Head of caudate nucleus (tissue), 42 donors: ENCODE measurements at places on chromosomes 7 and 10.
A peak's percentile ranks its signal among the peaks of the same experiment; 100 is the strongest.

- DNase-seq: no peak
These were observed 54.1 kb downstream of the JAZF1 start for GRCh38 chr7:28126410-28127041.

DNA sequence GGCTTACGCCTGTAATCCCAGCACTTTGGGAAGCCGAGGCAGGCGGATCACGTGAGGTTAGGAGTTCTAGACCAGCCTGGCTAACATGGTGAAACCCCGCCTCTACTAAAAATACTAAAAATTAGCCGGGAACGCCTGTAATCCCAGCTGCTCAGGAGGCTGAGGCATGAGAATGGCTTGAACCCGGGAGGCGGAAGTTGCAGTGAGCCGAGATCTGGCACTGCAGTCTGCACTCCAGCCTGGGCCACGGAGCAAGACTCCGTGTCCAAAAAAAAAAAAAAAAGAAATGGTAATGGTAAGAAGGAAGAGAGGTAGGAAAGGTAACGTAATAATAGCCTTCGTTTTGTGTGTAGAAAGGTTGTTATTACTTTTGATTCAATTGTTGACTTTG lies 1.2 kb downstream of the HSPA14 start:
- peak; percentile 6 for DNase-seq

GRCh38 chr7:120609136-120609753 lies 248.7 kb downstream of the TSPAN12 start:
- no peak for DNase-seq

DNA sequence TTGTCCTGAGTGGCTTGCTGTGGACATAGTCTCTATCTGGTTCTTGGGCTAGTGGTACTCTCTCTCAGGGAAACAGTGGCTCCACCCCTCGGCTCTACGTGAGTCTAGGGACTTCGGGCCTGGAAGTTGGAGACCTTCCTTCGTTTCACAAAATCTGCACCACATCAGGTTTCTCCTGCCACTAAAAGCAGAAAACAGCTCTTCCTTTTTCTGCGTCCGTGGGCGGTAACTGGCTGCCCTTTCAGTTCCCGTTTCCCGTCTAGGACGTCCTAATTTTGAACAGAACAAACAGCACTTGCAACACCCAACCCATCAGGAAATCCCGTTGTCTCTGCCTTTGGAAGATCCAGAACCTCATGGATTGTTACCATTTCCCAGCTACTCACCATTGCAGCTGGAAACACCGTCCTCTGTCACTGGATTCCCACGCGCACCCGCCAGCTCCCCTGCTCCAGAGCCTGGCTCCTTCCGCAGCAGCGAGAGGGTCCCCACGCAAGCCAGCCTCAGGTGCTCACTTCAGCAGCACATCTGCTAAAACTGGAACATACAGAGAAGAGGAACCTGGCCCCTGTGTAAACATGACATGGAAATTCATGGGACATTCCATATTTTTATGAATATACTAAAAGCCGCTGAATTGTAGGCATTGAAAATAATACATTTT lies 311.4 kb upstream of the AKR1E2 start:
- DNase-seq: peak; percentile 6

DNA sequence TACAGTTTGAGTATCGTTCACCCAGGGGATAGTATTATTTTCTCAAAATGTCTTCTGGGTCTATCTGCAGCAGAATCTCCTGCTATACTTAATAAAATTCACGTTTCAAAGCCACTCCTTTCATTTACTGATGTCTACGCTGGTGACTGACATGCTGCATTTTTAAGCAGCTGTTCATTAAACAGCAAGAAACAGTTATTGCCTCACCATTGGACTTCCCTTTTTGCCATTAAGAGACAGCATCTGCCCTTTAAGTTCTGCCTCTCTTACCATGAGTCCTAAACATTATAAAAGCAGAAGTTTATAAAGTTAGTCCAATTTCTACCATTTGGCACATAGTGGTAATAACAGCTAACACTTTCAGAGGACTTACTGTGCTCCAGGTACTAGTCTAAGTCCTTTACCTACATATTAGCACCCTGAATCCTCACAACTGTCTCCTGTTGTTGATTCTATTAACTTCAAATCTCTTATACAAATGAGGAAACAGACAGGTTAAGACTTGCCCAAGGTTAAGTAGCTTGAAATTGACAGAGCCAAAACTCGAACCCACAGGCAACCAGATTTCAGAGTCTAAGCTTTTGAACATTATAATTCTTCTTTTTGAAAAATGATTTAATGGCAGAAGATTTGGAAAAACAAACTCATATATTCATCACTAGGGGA lies 169.5 kb downstream of the SNX13 start:
- DNase-seq: no peak

GRCh38 chr10:68155615-68156210 lies 46.4 kb downstream of the MYPN start:
- no peak for DNase-seq

DNA sequence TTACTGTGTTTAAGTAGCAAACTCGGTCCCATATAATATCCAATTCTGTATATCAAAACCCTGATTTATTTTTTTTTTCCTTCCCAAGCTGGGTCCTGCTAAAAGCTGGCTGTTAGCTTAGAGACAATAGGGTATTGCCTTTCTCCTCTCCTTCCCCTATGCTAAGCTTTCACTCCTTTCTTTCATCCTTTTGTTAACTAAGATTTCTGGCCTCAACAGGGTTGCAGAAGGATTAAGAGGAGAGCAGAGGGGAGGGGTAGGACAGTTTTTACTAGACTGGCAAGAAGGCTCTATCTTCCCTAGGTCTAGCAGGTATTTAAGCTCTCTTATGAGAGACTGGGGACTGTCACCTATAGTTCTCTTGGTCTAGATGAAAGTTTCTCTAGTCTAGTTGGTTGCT lies 229.2 kb downstream of the KCND2 start:
- no peak for DNase-seq

- no peak for DNase-seq
These were observed 1269.8 kb downstream of the XPNPEP1 start for GRCh38 chr10:108653531-108653930.

DNA sequence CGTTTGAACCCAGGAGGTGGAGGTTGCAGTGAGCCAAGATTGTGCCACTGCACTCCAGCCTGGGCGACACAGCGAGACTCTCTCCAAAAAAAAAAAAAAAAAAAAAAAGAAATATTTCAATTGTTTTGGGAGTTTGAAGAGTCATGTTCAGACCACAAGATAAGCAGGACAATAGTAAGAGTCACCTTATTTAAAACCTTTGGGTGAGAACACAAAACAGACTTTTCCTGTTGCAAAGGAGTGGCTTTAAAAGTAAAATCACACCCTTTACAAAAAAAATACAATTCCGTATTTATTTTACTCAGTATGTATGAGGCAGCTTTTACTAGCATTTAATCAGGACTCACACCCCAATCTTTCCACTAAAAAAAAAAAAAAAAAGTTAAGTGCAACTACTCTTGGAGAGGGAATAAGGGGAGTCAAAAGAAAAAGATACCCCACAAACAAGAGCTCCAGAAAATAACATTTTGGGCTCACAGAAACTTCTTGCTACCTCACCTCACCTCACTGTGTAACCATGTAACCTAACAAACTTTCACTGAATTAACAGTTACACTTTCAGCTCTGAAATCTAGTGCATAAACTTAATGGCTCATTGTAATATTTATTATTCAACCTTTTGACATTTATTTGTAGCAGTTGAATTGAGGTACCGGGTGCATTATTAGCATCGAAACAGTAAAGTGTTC lies 11.2 kb downstream of the SKIDA1 start:
- no peak for DNase-seq

DNA sequence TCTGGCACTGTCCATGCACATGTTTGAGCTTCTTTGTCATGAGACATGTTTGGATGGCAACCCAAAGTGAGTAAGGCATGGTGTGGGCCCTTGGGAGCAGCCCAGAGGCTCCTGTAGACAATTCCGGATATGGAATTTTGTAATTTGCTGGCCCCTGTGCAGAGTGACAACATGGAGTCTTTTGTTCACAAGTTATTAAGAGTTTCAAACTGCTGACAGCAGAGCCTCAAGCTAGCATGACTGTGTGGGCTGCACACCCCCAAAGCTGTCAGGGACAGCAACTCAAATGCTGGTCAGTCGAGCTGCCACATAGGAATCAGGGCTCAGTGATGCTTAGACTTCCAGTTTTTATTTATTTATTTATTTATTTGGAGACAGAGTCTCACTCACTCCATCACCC lies 7.0 kb upstream of the MYL7 start:
- DNase-seq: no peak

GRCh38 chr10:63651864-63652263 lies 130.7 kb downstream of the REEP3 start:
- no peak for DNase-seq

DNA sequence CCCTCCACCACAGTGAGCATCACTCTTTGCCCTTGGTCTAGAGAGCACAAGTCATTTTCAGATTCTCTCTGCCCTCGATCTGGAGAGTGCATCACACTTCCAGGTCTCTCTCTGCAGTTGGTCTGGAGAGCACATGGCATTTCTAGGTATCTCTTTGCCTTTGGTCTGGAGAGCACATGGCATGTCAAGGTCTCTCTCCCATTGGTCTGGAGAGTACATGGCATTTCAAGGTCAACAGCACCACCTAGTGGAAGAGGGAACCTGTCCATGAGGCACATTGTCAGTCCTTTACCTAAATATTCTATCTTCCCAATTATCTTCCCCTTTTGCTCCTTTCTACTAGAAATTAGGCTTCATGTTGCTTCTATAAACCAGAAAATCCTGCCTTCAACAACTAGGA lies 1139.4 kb downstream of the XPNPEP1 start:
- DNase-seq: peak; percentile 11

GRCh38 chr10:34576797-34577196 lies 238.3 kb downstream of the PARD3 start:
- no peak for DNase-seq

- DNase-seq: no peak
These were observed 8.1 kb downstream of the PRKRIP1 start for GRCh38 chr7:102404005-102404861.

DNA sequence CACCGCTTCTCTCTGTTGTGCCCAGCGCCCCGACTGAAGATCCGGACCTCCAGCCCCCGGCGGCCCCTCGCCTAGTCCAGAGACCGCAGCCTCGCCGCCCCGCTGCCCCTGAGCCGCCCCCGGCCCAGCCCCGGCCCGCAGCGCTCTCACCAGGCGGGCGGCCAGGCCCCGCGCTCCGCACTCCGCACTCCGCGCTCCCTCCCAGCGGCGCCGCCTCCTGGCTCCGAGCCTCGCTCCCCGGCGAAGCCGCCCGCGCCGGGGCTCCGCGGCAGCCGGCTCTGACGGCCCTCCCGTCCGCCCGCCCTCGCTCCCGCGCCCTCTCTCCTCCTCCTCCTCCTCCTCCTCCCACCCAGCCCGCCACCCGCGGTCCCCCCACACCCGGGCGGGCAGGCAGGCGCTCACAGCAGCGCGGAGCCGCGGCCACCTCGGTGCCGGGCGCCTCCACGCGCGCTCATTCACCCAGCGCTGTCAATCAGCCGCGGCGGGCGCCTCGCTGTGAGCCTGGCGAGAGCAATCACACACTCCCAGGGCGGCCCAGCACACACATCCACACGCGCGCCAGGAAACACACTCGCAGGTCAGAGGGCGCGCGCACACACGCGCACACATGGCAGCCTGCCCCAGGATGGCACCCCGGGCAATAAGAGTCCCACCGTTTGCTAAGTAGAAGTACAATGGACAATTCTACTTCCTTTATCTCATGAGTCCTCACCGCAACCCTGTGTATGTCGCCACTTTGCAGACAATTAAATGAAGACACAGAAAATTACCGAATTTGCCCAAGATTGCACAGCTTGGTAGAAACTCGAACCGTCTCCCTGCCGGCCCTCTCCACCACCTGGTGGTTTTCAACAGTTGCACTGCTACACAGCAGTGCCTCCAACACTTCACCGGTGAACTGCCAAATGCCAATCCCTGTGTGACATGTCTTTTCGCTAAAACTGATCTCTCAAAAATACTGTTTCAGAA lies at the start of gene PRRT4:
Gene PRRT4 (minus strand): TSS at position 280 of the 969 bp plus-strand sequence.
- peak; percentile 51 for DNase-seq

GRCh38 chr10:15858861-15859281 lies 1.4 kb downstream of the MINDY3 start:
- DNase-seq: no peak

DNA sequence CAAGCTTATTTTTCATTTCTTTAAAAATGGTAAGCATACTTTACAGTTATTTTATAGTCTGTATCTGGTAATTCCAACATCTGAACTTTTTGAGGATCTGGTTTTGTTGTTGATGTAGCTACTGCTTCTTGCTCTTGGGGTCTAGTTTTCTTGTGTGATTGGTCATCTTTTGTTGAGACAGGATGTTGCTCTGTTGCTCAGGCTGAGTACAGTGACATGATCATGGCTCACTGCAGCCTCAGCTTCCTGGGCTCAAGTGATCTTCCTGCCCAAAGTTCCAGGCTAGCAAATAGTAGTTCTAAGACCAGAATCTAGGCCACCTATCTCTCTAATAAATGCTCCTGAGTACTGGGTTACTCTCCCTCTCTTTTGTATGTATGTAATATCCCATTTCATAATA lies 75.7 kb downstream of the NRCAM start:
- no peak for DNase-seq

DNA sequence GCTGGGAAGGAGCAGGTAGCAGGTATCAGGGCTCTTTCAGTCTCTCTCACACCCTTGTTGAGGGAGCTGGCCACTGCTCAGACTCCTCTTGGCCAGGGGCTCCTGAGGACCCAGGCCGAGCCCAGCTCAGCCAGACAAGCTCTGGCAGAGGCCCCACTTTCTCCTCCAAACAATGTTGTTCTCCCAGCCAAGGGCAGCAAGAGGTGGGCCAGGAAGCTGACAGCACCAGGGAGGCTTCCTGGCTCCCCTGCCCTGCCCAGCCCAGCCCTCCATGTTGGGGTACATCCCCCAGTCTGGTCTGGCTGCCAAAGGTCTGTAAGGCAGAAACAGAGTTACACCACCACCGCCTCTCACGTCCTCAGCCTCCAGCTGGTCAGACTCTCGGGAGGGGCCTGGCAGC lies 33.9 kb upstream of the COL13A1 start:
- DNase-seq: no peak

- DNase-seq: no peak
These were observed 126.8 kb downstream of the SKIDA1 start for GRCh38 chr10:21398563-21399231.

- DNase-seq: no peak
These were observed 12.3 kb upstream of the ENO4 start for GRCh38 chr10:116836902-116837523.

DNA sequence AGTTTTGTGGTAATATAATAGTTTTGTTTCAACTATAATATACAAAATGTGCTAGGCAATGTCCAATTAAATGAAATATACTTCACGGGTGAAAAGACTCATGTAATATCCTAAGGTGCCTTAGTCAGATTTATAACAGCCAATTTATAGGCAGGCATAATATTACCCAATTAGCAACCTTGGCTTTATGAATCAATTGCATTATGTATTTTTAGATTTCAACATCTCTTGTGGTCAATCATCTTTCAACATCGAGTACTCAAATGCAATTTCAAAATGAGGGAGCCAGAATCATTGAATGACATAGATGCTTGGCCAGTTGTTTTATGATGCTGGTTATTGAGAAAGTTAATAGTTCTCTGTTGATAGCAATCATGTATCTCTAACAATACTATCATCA lies 110.3 kb upstream of the SP8 start:
- DNase-seq: no peak

DNA sequence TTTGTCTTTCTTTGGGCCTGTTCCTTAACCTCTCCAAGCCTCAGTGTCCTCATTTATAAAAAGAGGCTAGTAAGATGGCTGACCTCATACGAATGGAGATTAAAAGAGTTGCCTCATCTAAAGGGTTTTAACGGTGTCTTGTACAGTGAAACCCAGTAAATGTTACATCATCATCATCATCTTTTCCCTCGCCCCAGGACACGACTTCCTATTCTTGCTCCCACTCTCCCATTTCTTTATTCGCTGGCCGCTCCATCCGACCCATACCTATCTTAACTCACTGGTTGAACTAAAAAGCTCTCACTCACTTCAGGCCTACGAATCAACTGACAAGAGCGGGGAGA lies 554 bp downstream of the FRA10AC1 start:
- no peak for DNase-seq
